ENCODE measurements at places on chromosomes 13 and 19.

DNA sequence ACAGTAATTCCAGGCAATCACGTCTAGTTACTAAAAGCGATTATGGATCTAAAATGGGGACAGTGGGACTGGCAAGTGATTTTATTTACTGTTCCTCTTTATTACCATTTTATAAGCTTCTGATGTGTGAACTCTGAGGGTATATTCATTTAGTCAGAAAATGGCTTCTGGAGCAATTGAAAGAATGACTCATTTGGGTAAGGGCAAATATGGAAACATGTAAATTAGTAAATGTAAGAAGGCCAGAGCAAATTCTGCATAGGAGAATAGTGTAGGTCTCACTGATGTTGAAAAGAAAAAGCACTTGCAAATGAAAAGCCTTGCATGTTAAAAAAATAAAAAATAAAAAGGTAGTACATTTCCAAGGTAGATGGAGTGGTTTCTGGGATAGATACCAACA, 262.2 kb downstream of the KLF5 start:
- DNase-seq = no peak

- peak; percentile 45 for DNase-seq
These were observed 21.6 kb downstream of the VASP start for GRCh38 chr19:45528744-45529419.

GRCh38 chr13:98657506-98658085, 80.7 kb upstream of the STK24 start:
- DNase-seq = no peak

GRCh38 chr19:12985049-12985776, 10.1 kb upstream of the NFIX start:
- no peak for DNase-seq

- DNase-seq = no peak
These were observed 45.6 kb downstream of the LHFPL6 start for GRCh38 chr13:39557285-39557955.

DNA sequence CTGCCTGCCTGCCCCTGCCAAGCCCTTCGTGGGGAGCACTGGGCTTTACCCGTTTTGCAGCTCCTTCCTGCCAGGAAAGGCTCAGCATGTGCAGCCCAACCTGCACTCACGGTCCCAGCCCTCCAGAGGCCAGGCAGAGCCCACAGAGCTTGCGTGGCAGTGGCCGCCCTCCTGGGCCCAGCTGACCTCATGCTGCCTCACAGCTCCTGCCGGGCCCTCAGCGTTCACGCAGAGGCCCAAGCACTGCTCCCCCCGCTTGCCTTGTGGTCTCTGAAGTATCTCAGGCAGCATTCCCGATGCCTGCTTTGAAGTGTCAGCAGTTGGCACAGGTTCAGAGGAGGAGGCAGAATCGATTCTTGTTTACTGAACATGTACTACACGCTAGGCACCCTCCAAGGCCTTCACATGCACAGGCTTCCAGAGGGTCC, 32.5 kb downstream of the CAPN12 start:
- DNase-seq = no peak

GRCh38 chr19:1356508-1356865, 27.2 kb upstream of the NDUFS7 start:
- no peak for DNase-seq

DNA sequence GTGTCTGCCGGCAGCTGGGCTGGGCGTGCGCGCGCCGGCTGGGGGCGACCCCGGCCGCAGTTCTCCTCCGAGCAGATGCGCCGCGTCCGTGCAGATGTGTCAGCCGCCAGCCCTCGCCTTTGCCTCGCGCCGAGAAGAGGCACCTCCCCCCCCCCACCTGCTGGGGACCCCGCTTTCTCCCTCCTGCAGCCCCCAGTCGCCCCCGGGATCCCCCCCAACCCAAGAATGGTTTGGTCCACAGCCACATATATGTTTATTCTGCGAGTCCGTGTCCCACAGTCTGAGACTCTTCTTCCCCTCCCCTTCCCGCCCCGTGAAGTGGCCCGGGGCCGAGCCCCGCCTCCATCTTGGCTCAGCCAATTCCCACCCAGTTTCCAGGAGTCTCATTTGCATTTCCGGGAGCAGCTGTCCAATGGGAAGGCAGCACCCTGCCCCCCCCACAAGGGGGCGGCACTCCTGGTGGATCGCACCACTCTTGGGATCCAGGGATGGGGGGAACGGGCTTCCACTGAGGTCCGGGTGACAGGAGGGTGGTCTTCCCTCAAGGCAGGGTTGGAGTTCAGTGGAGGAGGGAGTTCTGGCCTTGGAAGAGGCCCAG, 8.6 kb downstream of the ISOC2 start:
- DNase-seq = peak; percentile 90

DNA sequence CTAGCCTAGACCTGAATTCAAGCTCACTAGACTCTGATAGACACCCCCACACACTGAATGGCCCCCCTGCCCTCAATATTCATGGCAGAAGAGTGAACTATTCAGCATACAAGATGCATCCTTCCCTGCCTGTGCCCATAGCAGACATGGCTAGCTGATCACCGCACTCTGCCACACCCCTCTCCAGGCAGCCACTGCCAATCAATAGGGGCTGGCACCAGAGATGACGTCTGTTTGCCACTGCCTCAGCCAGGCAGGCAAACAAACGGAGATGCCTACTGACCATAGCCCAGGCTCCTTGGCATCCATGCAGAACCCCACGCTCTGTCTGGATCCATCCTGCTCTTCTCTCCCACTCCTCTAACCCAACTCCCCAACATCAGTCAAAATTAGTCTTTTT, 13.8 kb upstream of the NPAS1 start:
- no peak for DNase-seq

DNA sequence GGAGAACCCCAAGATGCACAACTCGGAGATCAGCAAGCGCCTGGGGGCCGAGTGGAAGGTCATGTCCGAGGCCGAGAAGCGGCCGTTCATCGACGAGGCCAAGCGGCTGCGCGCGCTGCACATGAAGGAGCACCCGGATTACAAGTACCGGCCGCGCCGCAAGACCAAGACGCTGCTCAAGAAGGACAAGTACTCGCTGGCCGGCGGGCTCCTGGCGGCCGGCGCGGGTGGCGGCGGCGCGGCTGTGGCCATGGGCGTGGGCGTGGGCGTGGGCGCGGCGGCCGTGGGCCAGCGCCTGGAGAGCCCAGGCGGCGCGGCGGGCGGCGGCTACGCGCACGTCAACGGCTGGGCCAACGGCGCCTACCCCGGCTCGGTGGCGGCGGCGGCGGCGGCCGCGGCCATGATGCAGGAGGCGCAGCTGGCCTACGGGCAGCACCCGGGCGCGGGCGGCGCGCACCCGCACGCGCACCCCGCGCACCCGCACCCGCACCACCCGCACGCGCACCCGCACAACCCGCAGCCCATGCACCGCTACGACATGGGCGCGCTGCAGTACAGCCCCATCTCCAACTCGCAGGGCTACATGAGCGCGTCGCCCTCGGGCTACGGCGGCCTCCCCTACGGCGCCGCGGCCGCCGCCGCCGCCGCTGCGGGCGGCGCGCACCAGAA, 1.1 kb downstream of the SOX1 start:
- peak; percentile 53 for DNase-seq

All from nephron progenitor cell (in vitro differentiated cells).